ENCODE measurements at places on chromosomes 4 and X.

DNA sequence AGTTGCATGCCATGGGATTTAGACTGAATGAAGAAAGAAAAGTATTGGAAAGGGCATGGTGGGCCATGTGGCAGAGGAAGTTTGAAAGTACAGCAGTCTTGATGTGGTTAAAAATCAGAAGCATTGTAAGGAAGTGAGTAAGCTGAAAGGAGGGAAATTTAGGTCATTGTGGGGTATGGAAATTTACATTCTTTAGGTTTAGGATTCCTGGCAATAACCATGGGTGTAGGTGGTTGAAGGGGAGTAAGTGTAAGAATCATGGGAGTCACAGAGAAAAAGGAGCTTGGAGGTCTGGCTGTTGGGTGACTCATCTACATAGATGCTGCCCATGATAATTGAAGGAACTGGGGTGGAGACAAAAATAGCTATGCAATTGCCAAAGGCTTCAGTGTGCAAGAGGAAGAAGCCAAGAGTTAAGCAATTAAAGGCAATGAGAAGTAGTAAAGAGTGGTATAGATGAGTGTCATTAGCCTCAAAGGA, 243.8 kb upstream of the LDB2 start:
- peak; percentile 3 for DNase-seq

GRCh38 chr4:158193171-158193749, 17.0 kb upstream of the TMEM144 start:
- peak; percentile 63 for DNase-seq

GRCh38 chr4:150751648-150752047, 169.7 kb downstream of the MAB21L2 start:
- DNase-seq = no peak

GRCh38 chr4:41533680-41534079, 4.3 kb upstream of the LIMCH1 start:
- DNase-seq = no peak

DNA sequence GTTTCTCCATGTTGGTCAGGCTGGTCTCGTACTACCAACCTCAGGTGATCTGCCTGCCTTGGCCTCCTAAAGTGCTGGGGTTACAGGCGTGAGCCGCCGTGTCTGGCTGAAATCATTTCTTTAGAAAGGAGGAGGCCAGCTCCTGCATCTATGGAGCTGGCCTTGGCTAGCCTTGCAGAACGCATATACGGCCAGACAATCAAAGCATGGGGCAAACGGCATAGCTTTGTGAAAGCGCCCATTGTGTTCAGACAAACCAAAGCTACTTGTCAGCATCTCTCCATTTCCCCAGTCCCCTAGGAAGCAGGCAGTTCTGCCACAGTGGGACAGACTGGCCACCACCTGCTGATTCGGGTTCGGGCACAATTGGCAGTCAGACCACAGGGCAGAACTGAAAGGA, 48.9 kb upstream of the IQSEC2 start:
- no peak for DNase-seq

- peak; percentile 64 for DNase-seq
Observed at GRCh38 chr4:84916227-84916626, 50.3 kb downstream of the WDFY3 start.

- DNase-seq = no peak
Observed at GRCh38 chr4:150032541-150032940, 45.7 kb upstream of the DCLK2 start.

GRCh38 chr4:155568641-155569220, 97.9 kb upstream of the GUCY1A1 start:
- DNase-seq = no peak

DNA sequence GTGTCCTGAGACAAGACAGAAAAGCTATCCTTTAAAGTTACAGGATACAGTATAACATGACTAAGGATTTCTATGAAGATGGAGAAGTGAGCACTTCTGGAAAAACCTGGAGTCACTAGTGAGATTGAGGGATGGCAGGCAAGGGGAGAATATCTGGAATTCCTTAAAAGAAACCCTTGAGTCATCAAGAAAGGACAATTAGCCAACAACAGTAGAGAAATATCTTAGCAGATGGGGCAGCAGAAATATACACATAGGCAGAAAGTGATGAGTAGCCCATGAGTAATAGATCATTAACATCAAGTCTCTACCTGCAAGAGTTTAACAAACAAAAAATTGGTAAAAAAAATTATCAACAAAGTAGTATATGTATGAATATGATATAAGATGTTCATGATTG, 858.8 kb upstream of the FRG1 start:
- no peak for DNase-seq

- no peak for DNase-seq
Observed at GRCh38 chrX:106973433-106974149, 26.4 kb downstream of the MORC4 start.

DNA sequence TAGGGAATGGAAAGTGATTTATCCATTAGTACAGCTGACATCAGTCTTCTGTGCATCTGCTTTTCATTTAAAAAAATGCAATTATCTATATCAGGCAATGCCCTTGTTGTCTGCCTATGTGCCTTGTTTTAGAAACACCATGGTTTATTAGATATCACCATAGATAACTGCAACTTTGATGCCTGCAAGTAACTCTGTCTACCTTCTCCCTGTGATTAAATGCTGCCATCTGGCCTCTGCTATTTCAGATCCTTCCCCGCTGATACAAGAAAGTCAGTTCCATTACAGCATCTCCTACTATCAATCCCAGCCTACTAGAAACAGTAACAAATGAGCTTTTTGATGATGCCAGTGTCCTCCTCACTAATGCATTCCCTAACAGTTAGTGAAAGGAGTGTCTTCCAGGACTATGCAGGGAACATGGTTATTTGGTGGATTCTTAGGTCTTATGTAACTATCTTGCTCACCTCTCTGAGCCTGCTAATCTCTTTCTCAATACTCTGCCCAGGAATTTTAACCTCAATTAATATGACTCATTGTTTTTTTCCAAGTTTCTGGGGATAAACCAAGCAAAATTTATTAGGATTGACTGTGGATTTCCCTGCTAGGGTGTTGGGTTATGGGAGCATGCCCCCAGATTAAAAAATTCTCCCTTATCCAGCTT, 444.9 kb downstream of the RAPGEF2 start:
- no peak for DNase-seq
